NCI-H1092 (cell line): ENCODE measurements at places on chromosomes 2 and 18.

DNA sequence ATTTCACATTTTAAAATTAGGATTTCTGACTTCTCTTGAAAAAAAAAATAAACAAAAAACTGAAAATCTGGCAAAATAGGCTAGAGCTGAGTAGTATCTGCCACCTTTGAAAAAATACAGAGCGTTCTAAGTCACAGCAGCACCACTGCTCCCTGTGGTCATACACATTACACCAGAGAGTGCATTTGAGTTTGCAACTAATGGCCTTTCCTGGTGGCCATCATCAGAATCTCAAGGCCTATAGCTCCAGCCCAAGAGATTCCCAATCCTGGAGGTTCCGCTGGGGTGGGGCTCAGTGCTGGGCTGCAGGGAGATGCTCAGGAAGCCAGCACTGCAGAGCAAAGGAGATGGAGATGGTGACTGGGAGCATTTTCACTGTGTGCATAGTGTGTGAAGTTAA lies 17.5 kb downstream of the SMYD1 start:
- DNase-seq = no peak

DNA sequence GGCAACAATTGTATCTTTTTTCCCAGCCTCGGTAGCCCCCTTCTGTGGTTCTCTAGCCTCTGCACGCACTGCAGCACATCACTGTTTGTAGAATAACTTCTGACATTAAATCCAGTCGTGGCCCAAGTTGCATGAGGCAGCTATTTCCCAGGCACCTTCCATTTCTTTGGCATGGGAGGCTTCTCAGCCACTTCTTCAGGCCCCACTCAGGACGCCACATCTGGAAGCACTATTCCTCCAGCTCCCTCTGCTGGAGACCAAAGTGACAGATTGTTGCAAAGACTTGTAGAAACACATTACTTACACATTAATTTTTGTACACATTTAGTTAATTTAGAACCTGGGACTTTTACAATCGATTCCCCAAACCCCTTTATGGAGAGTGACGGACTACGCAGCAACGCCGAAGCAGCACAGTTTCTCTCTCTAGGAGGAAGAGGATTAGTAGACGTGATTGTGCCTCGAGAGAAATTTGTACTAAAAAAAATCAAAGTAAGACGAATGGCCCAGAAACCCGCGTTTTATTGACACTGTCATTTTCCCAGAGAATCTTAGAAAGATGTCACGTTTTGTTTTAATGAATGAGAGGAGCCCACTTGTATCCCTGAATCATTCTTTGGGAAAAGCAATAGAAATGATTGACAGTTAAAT lies 57.8 kb upstream of the RGPD5 start:
- DNase-seq = peak; percentile 26

DNA sequence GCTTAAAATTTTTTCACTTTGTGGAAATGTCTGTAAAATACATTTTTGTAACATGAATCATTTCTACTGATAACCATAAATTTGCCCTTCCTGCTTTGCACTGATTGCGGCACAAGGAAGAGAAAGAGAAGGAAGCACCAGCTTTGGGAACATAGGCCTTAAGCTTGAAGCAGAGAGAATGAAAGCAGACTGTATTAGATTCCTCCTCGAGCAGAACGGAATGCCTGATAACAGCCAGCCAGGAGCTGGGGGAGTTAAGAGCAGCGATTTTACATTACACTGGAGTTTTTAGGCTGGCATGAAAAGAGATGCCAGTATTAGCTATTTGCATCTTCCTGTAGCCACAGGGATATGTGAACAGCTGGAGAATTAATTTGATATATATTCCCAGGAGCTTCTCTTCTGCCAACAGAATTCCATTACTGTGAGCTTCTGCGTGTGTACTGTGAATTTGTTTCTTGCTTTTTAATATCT lies 33.5 kb downstream of the CRIM1 start:
- no peak for DNase-seq

DNA sequence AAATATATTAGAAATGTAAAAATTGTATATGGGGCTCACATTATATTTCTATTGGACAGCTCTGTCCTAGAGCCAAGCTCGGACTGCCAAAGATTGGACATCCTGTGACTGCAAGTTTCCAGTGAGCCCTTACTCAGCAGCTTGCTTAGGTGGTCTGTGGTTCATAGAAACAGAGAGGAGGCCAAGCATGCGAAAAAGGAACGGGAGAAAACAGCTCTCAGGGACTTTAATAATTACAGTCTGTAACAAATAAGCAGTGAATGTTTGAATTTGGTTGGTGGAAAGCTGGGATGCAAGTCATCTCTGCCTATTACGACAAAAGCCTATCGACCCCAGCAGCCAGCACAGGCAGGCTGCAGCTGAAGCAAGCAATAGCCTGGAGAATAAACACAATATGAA lies 35.6 kb downstream of the WIPF1 start:
- no peak for DNase-seq

DNA sequence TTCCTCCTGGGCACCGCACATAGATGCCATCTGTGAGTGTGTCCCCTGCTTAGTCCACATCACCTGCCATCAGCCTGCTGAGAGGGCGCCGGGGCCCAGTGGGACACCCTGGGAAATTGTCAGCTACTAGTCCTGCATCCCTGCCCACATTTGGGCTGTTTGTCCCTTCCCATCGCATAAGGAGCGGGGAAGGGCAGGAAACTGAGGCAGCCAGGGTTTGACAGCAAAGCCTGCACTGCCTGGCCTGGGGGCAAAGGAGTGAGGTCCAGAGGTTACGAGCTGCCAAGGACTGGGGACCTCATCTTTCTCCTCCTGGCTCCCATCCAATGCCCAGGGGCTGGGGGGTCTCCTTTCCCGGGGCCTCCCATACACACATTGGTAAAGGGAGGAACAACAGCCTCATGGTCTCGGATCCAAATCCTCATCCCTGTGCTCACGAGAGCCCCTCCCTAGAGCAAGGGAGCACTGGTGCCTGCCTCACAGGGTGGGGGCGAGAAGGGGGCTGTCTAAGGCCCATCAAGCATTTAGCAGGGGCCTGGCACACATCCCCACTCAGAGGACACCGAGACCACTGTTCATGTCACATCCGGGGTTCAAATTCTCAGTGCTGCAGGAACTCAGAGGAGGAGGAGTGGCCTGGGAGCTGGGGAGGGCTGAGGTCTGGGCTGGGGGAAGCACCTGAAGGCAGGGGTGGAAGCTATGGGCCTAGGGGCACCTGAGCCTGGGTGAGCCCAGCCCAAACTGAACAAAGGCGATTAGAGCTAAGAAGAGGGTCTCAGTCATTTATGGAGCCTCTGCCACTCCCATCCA lies 113.8 kb downstream of the SMAD7 start:
- no peak for DNase-seq

GRCh38 chr2:136378712-136379595 lies 261.0 kb upstream of the CXCR4 start:
- DNase-seq = peak; percentile 26

DNA sequence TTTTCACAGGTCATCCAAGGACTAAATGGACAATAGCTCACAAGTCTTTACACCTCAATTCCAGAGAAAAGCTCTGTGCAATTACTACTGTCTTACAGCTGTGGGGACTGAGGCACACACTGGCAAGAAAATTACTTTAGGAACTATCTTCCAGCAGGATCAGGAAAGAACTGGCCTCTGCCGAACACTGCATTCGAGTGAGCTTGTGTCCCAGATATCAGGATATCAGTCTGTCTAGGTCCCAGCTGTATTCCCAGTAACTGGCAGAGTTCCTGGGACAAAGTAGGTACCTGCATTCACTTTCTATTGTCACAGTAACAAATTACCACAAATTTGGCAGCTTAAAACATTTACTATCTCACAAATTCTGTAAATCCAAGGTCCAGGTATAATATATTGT lies 183.7 kb downstream of the IRS1 start:
- DNase-seq = no peak

DNA sequence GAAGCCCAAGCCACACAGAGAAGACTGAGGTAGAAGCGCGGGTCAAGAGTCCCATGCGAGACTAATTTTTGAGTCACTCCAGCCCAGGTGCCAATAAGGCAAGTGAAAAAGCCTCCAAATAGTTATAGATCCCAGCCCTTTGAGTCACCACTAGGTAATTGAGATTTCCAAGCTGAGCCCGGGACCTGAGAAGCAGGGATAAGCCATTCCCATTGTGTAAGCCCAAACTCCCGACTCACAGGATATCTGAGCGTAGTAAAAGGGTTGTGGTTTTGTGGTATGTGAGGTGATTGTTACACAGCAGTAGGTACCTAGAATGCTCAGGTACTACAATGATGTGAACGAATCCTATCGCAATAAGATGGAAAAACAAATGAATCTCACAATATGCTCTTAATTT lies 560.7 kb downstream of the DSC3 start:
- DNase-seq = no peak

DNA sequence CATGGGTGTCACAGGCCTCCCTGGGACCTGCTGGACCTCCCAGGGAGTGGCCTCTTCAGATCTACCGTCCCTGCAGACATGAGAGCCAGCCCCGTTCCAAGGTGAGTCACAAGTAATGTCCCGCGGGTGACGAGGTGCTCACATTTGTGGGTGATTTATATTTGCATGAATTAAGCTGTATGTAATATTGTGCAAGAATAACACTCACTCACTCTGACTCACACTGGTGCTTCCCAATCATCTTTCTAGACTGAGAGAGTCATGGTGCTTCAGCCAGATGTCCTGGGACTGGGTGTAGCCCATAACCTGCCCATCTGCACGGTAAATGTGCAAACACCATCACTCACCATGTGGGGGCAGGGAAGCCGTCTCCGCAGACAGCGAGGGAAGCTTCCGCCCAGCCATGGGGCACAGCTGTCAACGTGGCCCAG lies 347.5 kb upstream of the SALL3 start:
- DNase-seq = no peak

- DNase-seq = peak; percentile 12
Measured at GRCh38 chr2:159612255-159612901, 4.0 kb downstream of the BAZ2B start.

DNA sequence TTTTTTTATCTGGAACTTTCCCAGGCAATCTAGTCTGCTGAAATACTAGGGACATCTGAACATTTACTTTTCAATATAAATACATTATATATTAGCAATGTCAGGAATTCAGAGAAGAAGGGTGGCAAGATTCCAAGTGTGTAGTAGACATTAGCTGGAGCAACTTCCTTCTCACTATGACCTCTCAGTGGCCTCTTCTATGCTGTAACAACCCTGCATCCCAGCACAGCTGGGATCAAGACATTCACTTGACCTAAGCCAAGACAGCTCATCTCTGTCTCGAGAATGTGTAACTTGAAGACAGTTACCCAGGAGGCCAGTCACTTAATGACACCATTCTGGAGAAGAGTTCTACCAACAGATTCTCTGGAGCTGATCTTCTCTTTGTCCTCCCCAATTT lies 61.7 kb upstream of the RALBP1 start:
- DNase-seq = no peak

DNA sequence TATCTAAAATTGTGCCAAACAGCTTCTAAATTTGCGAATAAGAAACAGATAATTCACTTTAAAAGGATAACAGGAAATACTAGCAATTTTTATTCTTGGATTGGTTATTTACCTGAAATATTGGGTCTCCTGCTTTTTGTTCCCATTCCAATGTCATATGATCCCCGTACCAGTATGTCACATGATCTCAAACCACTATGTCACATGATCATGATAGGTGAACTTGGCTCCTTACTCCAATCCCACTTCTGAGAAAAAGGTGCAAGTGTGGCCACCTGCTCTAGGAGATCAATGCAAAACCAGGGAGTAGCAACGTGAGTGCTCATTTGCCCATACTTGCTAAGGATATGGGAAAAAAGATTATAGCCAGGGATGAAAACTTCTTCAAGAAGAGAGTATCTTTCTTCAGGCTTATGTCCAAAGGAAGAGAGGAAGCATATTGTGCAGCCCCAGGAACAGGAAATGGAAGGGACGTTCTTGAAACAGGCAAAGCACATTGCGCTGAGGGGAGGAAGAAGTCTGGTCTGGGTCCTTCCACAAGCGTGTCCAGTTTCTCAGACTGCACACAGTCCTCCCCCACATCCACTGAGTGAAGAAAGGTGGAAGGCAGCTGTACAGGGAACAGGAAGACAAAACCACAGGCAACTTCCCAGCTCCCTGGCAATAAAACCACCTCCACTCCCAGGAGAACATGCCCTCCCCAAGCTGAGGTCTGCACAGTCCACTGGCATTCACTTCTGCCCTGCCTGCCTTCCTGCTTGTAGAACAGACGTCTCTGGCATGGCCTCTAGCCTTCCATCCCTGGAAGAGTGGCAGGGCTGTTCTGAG lies at the start of gene LYG2:
TSS of gene LYG2 (minus strand) at position 176 of the 828 bp plus-strand sequence. CDS start 1,406 bp downstream, outside the sequence.
- DNase-seq = no peak

- no peak for DNase-seq
Measured at GRCh38 chr2:229641676-229642075, 72.7 kb downstream of the DNER start.

DNA sequence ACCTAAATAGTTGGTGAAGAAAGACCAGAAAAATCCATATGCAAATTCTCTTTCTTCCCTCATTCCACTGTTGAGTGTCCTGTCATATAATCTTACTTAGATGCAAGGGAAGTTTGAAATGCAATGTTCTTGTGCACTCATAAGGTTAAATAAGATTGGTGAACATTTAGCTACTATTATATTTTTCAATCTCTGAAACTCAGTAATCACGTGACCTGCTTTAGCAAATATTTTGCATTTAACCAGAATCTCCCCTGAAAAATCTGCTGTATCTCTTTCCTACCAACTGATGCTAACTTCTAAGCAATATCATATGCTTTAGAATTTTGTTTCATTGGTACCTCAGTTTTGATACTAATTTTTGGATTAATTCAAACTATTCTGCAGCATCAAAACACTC lies 533.2 kb downstream of the RIT2 start:
- no peak for DNase-seq

DNA sequence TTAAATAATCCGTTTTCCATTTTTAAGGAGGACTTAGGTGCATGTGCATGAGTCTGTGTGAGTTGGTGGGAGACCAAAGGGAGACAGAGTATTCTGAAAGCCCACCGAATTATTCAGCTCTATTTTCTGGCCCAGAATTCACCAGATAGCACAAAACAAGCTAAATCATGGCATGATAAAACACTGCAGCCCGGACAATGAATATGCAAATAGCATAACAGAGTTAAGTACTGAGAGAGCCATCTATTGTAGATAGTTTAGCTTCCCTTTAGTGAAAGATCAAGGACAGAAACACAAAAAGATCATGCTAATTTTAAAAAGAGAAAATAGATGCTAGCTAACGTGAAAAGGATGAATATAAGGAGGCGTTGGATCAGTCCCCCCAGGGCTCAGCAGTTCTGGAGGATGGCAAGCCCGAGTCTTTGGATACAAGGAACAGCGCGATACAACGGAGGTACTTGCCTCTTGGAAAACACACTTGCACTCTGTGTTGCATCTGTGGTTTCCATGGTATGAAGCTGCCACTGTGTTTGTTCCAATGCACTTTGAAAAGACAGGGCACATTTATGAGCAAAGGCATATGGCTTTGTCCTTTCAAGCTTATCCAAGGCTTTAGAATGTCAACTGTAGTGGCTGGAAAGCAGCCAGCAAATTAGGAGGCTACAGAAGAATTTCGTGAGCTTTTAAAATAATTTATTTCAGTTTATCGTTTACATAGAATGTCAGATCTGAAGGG lies 119.9 kb downstream of the LYPD1 start:
- peak; percentile 38 for DNase-seq

DNA sequence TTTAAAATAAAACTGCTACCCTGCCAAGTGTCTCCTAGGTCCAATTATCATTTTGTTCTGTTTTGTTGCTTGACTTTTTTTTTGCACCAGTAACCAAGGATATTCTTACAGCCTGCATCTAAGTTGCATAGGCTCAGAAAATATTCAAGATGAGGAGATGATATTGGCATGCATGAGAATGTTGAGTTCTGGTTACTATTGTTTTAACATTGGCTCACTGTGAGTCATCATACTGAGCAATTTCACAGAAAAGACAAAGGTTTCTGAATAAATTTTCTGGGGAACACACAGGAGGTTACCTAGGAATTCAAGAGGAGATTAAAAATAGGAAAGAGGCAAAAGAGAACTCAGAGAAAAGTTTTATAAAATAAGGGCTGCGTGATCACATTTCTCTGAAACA lies 84.8 kb upstream of the POU3F3 start:
- no peak for DNase-seq
